ENCODE measurements at places on chromosomes 3 and 15.

DNA sequence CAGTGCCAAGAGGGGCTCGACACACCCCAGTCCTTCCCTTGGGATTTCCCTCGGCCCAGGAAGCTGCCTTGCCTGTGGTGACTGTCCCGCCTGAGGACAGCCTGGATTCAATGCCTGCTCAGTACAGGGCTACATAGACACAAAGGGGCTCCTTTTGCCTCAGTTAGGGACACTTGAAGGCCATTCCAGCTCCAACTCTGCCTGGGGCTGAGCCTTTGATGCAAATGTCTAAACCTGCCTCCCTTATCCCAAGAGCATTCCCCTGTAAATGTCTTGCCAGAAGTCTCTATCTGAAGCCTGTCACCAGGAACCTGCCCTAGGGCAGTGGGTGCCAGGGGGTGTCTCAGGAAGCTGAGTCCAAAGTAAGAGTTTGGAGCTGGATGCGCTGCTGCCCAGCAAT is 19.3 kb upstream of the LYSMD4 start:
- DNase-seq, result no peak

- peak; percentile 45 for DNase-seq
Observed at GRCh38 chr3:188720636-188721035, 451.1 kb upstream of the TPRG1 start.

GRCh38 chr3:184058029-184058428 is 5.2 kb downstream of the HTR3C start:
- DNase-seq, result no peak

- no peak for DNase-seq
Observed at GRCh38 chr3:128800241-128801187, 74.5 kb downstream of the RAB7A start.

GRCh38 chr3:150061288-150062024 is 90.8 kb upstream of the PFN2 start:
- no peak for DNase-seq

DNA sequence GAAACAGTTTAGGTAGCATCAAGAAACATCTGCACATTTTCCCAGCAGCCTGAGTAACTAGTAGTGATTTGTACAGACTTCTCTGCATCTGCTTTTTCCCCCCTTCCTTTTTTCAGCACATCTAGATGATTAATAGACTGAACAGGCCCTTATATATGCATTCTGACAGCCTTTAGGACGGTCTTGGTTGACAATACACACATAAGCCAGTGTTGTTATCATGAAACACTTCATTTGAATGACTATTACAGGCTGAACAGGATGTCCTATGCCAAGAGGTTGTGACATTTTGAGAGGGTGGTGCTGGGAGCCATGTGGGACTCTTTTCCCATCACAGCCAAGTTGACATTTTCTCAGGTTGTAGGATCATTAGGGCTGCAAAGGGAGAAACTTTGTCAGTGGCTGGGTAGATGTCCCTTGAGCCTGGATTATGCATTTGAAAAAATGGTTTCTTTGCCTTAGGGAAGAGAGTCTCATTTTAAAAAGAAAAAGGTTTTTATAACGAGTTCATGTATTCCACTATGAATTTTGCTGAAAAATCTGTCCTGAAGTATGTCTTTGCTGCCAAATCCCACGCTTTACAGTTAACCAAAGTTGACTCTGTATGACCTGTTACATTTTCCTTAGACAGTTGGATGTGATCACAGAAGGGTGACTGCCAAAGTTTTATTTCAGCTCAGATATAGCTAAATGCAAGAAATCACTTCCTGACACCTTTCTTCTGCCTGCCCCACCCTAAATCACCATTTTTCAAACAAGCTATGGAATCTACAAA is 73.7 kb downstream of the FILIP1L start:
- no peak for DNase-seq

DNA sequence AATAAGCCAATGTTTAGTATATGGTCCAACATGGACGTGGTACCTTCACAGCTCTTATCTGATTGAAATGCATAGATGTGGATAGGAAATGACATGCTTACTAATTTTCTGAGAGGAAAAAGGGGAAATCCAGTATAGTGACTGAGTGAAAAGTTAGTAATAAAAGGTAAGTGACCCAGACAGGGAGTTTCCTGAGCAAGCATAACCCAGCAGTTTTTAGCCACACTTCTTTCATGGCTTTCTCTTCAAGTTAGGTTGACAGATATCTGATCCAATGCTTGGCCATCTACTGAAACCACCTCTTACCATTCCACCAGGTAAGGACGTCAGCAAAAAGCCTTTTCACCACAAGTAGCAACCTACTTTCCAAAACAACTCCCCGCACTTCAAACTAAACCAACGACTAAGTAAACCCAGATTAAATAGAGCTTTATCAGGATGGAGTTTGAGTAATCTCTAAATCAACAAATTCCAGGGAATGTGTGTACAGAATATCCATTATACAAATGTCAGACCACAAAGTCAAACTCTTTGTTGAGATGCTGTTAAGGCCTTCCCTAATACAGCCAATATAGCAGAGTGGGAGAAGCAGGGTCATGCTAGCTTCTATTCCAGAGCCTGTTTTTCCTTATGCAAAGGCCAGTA is 329.7 kb downstream of the RORA start:
- no peak for DNase-seq

DNA sequence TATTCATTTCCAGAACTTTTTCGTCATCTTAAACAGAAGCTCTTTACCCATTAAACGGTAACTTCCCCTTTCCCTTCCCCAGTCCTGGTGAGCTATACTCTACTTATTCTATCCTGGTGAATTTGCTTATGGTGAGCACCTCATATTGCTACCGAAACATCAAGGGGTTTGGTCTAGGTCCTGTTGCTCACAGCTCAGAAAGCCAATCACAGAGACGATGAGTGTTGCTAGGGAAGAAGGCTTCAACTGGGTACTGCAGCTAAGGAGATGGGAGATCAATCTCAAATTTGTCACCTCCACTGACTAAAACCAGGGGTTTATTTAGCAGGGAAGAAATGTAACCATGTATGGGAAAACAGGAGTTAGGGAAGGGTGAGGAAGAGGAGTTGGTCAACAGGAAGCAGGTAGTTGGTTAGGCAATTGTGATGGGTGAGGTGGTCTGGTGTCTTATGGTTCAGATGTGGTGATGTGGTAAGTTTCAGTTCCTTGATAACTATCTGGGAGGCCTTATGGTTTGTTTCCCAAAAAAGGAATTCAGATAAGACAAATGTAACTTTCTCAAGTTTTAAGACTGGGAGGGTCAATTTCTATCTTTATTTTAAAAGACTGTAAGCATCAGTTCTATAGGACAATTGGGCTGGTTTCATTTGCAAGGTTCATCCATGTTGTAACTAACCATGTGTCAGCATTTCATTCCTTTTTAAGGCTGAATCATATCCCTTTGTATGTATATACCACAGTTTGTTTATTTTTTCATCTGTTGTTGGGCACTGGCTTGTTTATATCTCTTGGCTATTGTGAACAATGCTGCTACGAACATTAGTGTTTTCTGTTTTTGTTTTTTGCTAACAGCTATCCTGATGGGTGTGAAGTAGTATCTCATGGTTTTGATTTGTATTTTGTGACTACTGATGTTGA is 24.3 kb downstream of the ARHGAP11B start:
- DNase-seq, result peak; percentile 10

- no peak for DNase-seq
Observed at GRCh38 chr15:101232677-101233076, 19.2 kb downstream of the CHSY1 start.

DNA sequence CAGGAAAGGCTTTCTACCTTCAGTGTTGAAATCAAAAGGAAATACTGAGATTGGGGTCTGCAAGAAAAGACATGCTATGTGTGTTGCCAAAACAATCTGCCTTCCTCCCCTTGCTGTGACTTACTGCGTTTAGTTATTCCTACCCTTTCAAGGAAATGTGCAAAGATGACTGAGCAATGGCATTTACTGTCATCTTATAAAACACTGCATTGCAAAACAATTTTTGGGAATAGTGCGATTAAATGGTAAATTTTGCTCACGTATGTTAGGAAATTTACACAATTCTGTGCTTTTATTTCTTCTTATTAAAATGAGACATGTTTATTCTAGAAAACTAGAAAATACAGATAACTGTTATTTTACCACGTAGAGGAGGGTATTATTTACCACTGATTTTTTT is 45.8 kb downstream of the PDE8A start:
- DNase-seq, result no peak

DNA sequence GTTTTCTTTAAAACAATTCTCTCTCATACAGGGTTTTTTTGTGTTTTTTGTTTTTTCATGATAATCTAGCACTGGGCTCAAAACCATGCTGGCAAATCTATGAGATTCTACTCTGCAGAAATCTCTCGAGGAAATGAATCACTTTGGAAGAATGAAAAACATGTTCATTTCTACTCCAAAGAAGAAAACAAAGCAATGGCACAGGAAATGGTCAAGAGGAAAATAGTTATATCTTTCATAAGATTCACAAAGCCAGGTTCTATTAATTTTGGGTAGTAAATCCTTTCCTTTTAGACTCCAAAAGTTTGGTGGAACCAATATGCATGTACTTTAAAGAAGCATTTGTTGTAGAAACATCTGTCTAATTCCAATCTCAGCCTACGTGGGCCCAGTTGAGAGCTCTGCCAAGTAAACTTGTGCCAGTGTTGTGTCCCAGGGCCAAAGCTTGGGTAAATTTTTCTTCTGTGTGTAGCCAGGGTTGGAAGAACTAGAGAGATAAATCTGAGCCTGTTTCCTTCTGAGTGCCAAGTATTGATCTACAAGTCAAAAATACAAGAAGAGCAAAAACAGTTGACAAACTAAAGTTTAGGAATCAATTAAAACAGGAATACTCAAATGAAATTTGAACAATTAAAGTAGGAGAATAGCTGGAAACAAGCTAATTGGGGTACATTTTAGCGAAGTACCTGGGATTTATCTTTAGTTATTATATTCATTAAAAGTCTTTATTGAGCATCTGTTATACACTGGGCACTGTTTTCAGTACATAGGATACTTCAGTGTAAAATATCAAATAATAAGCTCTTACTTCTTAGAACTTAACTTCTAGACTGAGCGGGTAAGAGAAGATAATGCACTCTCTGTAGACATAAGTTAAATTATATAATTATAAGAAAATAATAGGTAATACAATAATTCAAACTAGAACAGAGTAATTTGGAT is 657.5 kb upstream of the NECTIN3 start:
- DNase-seq, result no peak
